IMR-90 (cell line): ENCODE measurements at places on chromosomes 4 and X. TPM values are rescaled to one million over a fixed set of nuclear protein-coding genes. Genes with fewer than 3 reads are reported as not detected.

DNA sequence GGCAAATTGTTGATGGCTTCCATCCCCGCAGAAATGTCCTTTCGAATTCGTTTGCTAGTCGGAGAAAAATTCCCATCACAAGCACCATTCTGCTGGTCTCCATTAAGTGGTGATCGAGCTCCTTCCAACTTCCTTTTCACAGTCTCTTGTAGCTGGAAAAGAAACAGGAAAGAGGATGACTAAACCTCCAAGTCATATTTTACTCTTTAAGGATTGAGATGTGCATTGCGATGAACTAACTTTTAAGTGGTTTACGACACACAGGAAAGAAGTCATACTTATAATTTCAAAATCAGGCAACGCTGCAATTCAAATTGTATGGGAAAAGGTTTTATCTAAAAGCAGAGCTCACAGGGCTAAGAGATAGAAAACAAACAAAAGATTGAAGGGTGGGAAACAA, 225.2 kb downstream of the MGST2 start:
- no peaks in the 10 kb centered on the region for H3K36me3 ChIP-seq
- no peak overlapping the region for H3K27ac ChIP-seq

STAP1 gene
- not detected in 2 replicates for total RNA-seq

GRCh38 chr4:73315091-73315490, 56.5 kb upstream of the ANKRD17 start:
- H3K27ac ChIP-seq = no peak overlapping the region
- no peak overlapping the region for H3K4me3 ChIP-seq
- no peaks in the 10 kb centered on the region; the same call in 1 of the 2 replicates for H3K27me3 ChIP-seq
- no peaks in the 10 kb centered on the region for H3K36me3 ChIP-seq

DNA sequence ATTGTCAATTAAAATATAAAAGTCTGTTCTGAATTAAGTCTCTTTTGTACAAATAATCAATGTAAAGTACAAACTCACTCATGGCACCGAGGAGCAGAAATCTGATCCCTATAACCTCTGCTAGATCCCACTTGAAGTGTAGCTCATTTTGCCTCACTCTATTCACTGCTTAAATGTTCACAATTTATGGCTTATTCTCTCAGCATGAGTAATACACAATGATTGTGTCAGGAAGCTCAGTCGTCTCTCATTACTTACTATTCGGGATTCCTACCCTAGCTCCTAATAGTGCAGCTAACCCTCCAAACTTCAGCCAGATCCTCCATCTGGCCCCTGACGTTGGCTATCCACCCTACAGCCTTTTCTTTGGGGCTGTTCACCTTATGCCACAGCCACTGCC, 4.7 kb upstream of the AMMECR1 start:
- H3K27me3 ChIP-seq = no peaks in the 10 kb centered on the region
- no peak overlapping the region for H3K4me3 ChIP-seq
- H3K4me1 ChIP-seq = no peaks in the 10 kb centered on the region
- DNase-seq = peak; percentile 28

SPATA18 gene
- 4.7 and 5.0 TPM in 2 replicates for total RNA-seq

DNA sequence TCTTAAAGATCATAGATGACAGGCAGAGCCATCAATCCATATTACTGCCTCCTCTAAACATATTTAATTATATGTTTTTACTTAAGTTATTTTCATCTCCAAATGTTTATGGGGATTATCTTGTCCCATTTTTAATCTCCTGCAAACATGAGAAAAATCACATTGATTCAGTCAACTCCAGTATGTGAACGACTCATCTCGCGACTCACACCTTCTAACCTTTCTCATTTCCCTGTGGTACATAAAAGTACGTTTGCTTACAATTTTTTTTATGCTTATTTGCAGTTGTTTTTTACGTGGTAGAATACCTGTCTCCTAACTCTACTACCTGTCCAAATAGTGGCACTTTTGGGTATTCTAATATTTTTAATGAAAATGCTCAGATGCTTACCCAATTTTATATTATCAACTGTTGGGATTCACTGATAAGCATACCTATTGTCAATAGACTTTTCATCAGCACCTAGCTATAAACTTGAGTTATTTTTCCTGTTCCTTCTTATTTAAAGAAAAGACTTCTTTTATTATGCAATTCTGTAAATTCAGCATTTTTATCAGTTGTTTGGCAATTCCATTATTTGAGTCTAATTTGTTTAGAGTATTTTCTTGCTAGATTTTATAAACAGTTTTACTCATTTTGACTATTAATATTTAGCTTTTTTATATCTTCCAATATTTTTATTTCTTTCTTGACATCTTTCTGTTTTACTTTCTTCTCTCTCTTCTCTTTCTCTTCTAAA, 276.6 kb downstream of the ANK2 start:
- H3K4me1 ChIP-seq = no peaks in the 10 kb centered on the region
- H3K27me3 ChIP-seq = no peaks in the 10 kb centered on the region; the same call in 1 of the 2 replicates
- H3K36me3 ChIP-seq = no peaks in the 10 kb centered on the region
- no peak overlapping the region for H3K27ac ChIP-seq
- DNase-seq = no peak

DNA sequence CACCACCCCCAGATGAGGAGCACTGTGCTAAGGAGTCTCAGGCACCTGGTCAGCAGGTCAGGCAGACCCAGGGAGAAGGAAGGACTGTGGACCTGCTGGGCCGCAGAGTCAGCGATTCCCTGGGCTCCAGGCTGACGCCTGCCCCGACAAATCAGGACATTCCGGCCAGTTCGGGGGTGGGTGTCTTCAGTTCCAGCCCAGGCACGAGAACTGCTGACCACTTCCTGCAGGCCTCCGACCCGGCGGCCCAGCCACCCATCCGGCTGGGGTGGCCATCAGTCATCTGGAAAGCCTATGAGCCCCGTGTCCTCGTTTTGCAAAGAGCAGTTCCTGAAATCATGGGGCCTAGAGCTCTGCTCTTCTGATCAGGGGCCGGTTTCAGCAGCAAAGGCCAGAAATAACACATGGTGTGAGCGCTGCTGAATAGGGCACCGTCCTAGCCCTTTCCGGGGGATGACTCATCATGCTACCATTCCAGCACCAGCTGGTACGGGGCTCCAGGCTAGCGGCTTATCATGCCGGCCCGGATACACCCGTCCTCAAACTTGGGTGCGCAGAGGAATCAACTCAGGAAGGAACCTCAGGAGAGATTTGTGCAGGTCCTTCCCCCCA, 7.8 kb upstream of the SH3TC1 start:
- H3K36me3 ChIP-seq = no peaks in the 10 kb centered on the region
- H3K27ac ChIP-seq = no peak overlapping the region
- peaks cover 4% of the 10 kb centered on the region; the same call in 1 of the 2 replicates for H3K4me1 ChIP-seq
- peak; percentile 44 for DNase-seq
- H3K4me3 ChIP-seq = no peak overlapping the region
- H3K27me3 ChIP-seq = peaks cover 19% of the 10 kb centered on the region; the same call in 1 of the 2 replicates

DNA sequence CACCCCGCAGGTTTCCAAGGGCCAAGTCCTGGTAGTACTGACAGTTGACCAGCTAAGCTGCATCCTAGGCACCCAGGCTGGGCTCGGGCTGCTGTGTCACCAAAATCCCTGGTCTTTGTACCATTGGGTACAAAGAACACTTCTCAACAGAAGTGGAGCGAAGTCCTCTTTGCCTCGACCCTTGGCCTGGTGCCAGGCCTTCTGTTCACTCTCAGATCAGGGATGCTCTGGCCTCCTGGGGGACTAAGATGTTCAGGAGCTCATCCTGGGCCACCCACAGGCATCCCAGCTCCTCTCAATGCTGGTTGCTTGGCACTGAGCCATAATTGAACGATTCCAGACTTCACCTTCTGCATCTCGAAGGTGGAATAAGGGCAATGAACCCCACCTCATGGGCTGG, 13.8 kb upstream of the SLC2A9 start:
- H3K36me3 ChIP-seq = no peaks in the 10 kb centered on the region
- H3K4me3 ChIP-seq = no peak overlapping the region
- no peak for DNase-seq
- peaks cover 22% of the 10 kb centered on the region for H3K4me1 ChIP-seq
- no peak overlapping the region for H3K27ac ChIP-seq
